ENCODE measurements at places on chromosomes 7 and 10. TPM values are rescaled to one million over a fixed set of nuclear protein-coding genes. Genes with fewer than 3 reads are reported as not detected.

SLC16A12 gene
- total RNA-seq: 3.1 TPM

CFAP46 gene
- 3.1 TPM for total RNA-seq

PNLIPRP3 gene
- not detected for total RNA-seq

OPN4 gene
- not detected for total RNA-seq

GOLGA7B gene
- total RNA-seq: 0.07 TPM
